ENCODE measurements at places on chromosomes 7 and 10. TPM values are rescaled to one million over a fixed set of nuclear protein-coding genes. Genes with fewer than 3 reads are reported as not detected.

GRCh38 chr10:1043532-1043995 is 5.4 kb downstream of the IDI1 start:
- peak; percentile 80 for DNase-seq

GRCh38 chr7:103541947-103542346 is 95.9 kb upstream of the SLC26A5 start:
- no peak for DNase-seq

The SGMS1 gene
- total RNA-seq = 23.1 TPM

- no peak for DNase-seq
These were observed 156.9 kb downstream of the PLCE1 start for GRCh38 chr10:94150541-94151184.

GRCh38 chr10:70990681-70991080 is 102.3 kb upstream of the PCBD1 start:
- DNase-seq = no peak

The LUC7L2 gene
- 44.9 TPM for total RNA-seq

The UPK3B gene
- 0.54 TPM for total RNA-seq

GRCh38 chr7:94067506-94067905 is 63.4 kb upstream of the BET1 start:
- DNase-seq = no peak

The C1QL3 gene
- total RNA-seq = not detected

DNA sequence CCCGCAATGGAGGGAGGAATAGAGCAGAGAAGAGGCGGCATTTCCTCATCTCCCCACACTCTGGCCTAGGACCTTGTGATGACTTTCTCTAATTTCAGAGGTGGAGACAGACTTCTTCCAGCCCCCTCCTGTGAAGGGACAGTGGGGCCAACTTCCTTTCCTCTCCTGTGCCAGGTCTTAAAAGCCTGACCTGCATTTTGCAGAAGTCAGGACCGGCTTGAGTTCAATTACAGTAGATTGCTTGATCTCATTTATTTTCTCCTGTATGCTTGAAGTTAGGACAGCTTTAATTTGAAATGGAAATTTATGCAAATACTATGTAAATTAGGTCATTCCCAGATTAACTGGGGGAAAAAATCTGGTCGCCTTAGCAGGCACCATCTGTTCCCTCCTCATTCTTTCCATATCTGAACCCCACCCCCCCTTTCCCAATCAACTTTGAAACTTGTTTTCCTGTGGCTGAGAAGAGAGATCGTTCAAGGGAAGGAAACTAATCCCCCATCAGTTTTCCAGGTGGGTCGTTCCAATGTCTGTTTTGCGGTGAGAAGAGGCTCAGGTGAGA is 57.1 kb downstream of the SYPL1 start:
- DNase-seq = no peak

- DNase-seq = no peak
These were observed 131.4 kb upstream of the PDLIM1 start for GRCh38 chr10:95422233-95422632.

All from Right ventricle myocardium inferior (tissue), 1 donor.